Caco-2 (cell line): ENCODE measurements at places on chromosomes 1 and 21. TPM values are rescaled to one million over a fixed set of nuclear protein-coding genes. Genes with fewer than 3 reads are reported as not detected.

Gene PLEKHN1
- 3.1 and 4.0 TPM in 2 replicates for total RNA-seq

Gene DMBX1
- total RNA-seq = 0.16 TPM in 1 of 2 replicates, not detected in the other

Gene TRABD2B
- total RNA-seq = 0.36 and 0.39 TPM in 2 replicates

Gene HOOK1
- total RNA-seq = 23.0 and 25.2 TPM in 2 replicates

Gene S100A7
- not detected in 2 replicates for total RNA-seq

Gene BTBD19
- total RNA-seq = 0.53 and 1.6 TPM in 2 replicates

Gene TSACC
- 2.8 and 3.9 TPM in 2 replicates for total RNA-seq

Gene DCST2
- 0.26 and 0.61 TPM in 2 replicates for total RNA-seq

Gene LCE2B
- not detected in 2 replicates for total RNA-seq

Gene NDUFS5
- 176 and 192 TPM in 2 replicates for total RNA-seq

Gene DIRAS3
- not detected in 2 replicates for total RNA-seq

Gene FCGR3B
- not detected in 2 replicates for total RNA-seq

Gene EFNA1
- 42.5 and 47.9 TPM in 2 replicates for total RNA-seq

Gene ACTA1
- 5.1 and 9.5 TPM in 2 replicates for total RNA-seq

Gene OR14K1
- not detected in 2 replicates for total RNA-seq

Gene MROH7
- 0.30 TPM in 1 of 2 replicates, not detected in the other for total RNA-seq

Gene CELA3A
- total RNA-seq = not detected in 2 replicates

Gene CD1E
- total RNA-seq = not detected in 2 replicates

Gene FCRL2
- not detected in 2 replicates for total RNA-seq
